ENCODE measurements at places on chromosomes 2 and 18.

GRCh38 chr2:48316753-48317750 lies 212.9 kb upstream of the STON1 start:
- DNase-seq, result no peak

DNA sequence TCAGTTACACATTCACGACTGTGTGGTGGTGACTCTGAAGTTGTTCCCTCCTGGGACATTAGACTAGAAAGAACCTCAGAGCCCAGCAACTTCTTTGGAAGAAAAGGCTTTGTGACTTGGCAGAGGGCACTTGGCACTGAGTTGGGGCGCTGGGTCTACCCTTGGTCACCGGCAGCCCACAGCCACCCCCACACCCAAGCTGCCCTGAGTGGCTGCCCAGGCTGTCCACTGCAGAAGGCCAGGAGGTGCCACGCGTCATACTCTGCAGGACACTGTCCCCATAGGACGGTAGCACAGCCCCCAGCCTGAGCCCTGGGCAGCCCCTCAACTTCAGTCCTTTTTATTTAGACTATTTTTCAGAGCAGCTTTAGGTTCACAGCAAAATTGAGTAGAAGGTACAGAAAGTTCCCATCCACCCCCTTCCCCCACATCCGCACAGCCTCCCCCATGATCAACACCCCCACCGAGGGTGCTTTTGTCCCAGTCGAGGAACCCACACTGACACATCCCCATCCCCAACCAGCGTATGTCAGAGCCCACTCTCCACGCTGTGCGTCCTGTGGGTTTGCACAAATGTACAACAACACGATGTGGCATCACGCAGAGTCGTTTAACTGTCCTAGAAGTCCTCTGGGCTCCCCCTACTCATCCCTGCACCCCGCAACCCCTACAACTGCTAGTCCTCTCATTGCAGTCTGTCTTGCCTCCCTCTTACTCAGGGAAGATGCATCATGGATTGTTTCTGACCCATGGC lies 1.1 kb downstream of the PRLH start:
- DNase-seq, result no peak

DNA sequence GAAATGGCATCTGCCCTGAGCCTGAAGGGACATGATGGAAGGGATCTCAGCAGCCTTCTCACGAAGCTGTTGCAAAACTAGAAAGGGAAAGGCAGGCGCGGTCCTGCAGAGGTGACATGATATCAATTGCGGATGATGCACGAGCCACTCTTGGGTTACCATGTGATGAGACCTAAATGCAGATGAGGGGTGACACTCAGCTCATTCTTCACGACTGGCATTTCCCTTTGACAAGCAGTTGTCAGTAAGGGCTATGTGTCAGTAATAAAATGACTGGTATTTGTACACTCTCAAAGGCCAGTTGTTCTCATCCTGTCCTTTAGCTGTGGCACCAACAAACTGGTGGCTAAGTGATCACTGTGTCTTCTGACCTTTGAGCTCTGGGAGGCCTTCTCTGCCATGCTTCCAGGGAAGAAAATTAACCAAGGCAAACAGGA lies 273.6 kb downstream of the ETAA1 start:
- DNase-seq, result no peak

GRCh38 chr2:98749066-98749450 lies 18.1 kb upstream of the MGAT4A start:
- no peak for DNase-seq

DNA sequence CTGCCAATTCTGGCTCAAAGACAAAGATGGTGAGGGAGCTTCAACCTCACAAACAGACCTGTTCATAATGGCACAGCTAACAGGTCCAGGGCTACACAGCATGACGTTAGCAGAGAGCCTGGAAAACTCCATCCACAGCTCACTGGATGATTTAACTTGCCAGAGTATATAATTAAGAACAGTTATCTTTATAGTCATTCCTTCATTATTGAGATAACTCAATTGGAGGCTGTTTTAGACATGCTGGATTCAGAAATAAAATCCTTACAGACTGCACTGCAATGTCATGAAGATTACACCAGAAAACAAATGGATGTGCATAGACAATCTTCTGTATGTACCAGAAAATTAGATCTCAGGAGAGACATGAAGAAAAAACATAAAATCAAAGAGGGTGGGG lies 55.1 kb upstream of the LYPD1 start:
- DNase-seq, result no peak

DNA sequence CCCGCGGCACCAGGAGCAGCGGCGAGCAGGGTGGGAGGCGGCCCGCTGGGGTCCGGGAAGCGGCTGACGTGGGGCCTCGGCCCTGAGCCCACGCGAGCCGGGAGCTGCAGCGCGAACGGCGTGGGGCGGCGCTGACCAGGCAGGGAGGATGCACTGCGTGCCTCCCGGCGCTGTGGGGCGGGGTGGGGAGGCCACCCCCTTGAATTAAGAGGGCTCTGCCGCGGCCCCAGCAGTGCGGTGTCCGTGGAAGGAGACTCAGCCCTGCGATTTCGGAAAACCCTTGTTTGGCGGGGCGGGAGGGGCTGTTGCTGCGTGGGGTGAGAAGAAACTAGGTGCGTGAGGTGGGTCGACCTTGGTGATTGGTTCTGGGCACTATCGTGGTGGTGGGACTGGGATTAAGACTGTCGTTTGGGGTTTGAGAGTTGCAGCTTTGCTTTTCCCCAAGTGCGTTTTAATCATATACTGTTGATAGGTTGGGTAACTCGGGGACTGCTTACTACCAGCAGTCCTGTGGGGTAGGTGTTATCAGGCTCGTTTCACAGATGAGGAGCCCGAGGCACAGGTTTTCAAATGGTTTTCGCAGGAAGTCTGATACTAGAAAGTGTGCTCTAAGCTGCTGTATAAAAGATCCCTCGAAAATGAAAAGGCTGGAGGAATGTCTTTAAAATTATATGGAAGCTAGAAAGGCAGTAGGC lies 722 bp downstream of the ACSL3 start:
- DNase-seq, result no peak

- DNase-seq, result no peak
Observed at GRCh38 chr2:64808092-64808491, 154.4 kb upstream of the SERTAD2 start.

DNA sequence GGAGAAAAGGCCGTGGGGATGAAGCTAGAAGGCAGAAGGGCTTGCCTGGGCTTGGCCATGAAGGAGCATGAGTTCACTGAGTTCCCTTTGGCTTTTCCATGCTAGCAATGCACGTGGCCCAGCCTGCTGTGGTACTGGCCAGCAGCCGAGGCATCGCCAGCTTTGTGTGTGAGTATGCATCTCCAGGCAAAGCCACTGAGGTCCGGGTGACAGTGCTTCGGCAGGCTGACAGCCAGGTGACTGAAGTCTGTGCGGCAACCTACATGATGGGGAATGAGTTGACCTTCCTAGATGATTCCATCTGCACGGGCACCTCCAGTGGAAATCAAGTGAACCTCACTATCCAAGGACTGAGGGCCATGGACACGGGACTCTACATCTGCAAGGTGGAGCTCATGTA lies 2.9 kb downstream of the CTLA4 start:
- no peak for DNase-seq

GRCh38 chr2:214575465-214575864 lies 164.6 kb downstream of the VWC2L start:
- no peak for DNase-seq

GRCh38 chr2:8753609-8754008 lies 71.8 kb downstream of the ID2 start:
- DNase-seq, result no peak
